ENCODE measurements at places on chromosomes 3 and 15.

GRCh38 chr3:121836064-121836463 lies 1.1 kb downstream of the EAF2 start:
- no peak for DNase-seq

- DNase-seq: no peak
These were observed 28.6 kb downstream of the SLC27A2 start for GRCh38 chr15:50210462-50211157.

DNA sequence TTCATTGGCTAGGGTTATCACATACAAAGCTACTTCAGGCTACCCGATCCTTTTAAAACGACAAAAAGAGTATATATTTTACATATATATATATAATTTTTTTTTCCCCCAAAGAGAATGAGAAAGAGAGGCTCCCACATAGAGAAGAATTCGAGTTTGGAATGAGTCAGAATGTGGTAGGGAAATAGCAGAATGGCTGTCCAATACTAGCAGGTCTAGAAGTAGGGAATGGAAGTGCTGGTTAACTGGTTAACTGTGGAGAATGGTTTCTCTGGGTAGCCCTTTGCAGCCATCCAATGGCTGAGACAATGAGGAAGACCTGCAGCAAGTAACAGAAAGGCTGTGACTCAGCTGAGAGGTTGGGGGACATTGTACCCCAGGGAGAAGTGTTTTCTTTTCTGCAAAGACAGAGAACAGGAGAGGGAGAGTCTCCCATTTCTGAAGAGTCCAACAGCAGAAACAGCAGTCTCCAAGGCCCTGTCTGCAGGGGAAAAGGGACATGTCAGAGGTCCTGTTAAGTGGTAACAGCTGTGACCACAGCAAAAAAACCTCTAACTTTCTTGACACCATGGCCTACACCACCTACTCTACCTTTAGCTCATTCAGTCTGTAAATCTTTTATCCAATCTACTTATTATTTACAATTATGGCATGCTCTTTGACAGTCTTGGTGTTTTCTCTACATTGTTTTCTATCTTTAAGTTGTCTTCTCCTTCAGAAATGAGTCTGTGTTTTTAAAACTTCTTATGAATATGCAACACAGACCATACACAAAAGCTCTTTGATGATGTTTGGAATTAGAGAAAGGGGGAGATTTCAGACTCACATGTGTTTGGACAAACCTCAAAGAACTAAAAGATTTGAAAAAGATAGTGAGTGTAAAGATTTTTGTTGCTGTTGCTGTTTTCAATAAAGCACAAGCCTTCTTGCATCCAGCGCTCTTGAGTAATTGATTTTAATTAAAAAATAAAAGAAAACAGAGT lies 116.1 kb upstream of the SLC7A14 start:
- no peak for DNase-seq

- DNase-seq: no peak
These were observed 198.3 kb downstream of the ADAMTS9 start for GRCh38 chr3:64489361-64490044.

DNA sequence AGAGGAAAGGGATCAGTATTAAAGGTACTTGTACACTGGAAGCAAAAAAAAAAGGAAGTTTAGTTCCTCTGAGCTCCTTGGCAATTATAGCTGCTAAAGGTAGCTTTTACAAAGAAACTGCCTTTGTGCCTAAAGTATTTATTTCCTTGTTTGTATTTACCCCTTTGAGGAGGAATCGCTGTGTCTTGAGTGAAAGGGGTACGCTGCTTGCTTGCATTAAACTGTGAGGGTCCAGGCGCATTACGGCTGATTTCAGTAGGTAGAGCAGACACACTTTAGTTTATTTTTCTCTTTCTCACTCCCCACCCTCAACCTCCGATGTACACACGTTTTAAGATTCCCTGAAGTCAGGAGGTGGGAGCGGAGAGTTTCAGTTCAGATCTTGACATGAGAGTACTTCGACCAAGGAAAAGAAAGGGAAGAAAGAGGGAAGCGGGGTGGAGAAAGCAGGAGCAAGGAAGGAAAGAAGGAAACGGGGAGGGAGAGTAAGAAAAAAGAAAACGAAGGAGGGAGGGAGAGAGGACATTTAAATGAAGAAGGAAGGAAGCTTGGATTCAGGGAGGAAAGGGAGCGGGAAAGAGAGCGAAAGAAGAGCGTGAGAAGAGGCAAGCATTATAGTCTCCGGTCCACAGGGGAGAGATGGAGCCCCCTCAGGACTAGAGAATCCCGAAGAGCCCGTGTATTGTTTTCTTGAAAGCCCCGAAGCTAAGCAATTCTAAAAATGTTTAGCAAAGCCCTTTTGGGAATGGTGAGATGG lies 1.2 kb upstream of the MME start:
- DNase-seq: no peak

DNA sequence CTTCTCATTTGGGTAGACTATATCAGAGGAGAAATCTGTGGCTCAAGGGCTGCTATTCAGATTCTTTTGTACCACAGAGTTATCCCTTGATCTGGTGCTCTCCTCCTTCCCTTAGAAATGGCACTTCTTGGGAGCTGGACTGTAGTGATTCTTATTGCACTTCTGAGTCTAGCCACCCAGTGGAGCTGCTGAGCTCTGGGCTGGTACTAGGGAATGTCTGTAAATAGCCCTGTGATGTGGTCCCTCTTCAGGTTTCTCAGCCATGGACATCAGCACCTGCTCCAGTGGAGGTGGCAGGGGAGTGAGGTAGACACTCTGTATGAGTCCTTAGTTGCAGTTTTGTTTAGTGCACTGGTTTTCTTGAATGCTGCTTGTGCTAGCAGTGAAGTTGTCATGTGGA lies 1292.6 kb downstream of the SI start:
- no peak for DNase-seq

- no peak for DNase-seq
These were observed 156.7 kb upstream of the BHLHE40 start for GRCh38 chr3:4822568-4822967.

GRCh38 chr3:94070341-94070911 lies 7.6 kb downstream of the NSUN3 start:
- DNase-seq: no peak

GRCh38 chr15:28955160-28955992 lies 69.6 kb downstream of the APBA2 start:
- no peak for DNase-seq

GRCh38 chr15:22948056-22948455 lies 32.1 kb downstream of the CYFIP1 start:
- DNase-seq: no peak

DNA sequence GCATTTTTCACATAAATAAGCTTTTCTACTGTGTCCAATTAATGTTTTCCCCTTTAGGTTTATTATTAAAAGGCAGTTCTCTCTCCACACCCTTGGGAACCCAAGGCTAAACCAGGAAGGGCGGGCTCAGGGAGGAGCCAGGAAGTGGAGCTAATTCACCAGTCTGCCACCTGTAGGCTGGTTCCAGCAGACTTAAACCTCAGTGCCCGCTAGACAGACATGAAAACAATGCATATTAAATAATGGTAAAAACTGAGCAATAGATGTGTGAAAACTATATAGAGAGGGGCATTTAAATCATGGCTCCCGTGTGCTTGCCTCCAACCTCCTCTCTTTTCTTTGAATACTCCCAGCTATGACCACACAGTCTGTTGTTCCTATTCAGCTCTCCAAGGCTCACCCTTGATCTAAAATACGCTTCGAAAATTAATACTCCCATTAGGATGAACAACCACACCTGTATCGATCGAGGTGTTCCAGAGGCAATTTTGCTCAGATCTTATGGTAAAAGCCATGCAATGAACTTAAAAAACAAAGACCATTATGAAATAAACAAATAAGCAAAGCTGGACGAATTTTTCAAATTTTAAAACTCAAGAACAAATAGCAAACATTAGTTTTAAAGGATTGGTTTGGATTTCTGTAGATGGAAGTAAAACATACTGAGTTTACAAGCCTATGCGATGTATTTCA lies 253.3 kb downstream of the TJP1 start:
- DNase-seq: no peak

GRCh38 chr3:183962807-183963206 lies 54.9 kb downstream of the ABCC5 start:
- no peak for DNase-seq

- no peak for DNase-seq
These were observed 48.3 kb upstream of the THSD4 start for GRCh38 chr15:71066983-71067382.

All from activated gamma-delta T cell (primary cell).